ENCODE measurements at places on chromosomes 13 and 19. TPM values are rescaled to one million over a fixed set of nuclear protein-coding genes. Genes with fewer than 3 reads are reported as not detected.

GRCh38 chr19:6047256-6047655 lies 63.0 kb downstream of the RFX2 start:
- no peak for DNase-seq

Gene APOC4
- not detected for total RNA-seq

- DNase-seq: peak; percentile 23
Measured at GRCh38 chr19:28940751-28941500, 272.0 kb downstream of the UQCRFS1 start.

Gene PRRG2
- 2.8 TPM for total RNA-seq

DNA sequence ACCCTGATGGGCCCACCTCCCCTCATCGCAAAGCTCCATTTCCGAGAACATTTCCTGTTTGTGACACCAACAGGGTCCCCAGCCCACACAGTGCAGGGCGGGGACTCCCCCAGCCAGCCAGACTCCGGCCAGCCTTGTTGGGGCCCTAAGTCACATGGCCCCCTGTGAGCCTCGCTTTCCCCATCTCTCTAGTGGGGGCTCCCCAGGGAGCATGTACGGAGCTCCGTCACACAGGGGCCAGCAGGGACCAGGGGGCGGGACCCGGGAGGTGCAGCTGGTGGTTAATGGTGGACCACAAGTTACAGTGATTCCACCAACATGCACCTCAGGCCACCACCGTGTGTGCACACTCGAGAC lies 1.7 kb downstream of the TBXA2R start:
- no peak for DNase-seq

- DNase-seq: no peak
Measured at GRCh38 chr19:33024398-33024797, 40.3 kb downstream of the RHPN2 start.

Gene CDC42EP5
- 19.0 TPM for total RNA-seq

GRCh38 chr19:42115219-42115618 lies 17.0 kb downstream of the POU2F2 start:
- DNase-seq: no peak

DNA sequence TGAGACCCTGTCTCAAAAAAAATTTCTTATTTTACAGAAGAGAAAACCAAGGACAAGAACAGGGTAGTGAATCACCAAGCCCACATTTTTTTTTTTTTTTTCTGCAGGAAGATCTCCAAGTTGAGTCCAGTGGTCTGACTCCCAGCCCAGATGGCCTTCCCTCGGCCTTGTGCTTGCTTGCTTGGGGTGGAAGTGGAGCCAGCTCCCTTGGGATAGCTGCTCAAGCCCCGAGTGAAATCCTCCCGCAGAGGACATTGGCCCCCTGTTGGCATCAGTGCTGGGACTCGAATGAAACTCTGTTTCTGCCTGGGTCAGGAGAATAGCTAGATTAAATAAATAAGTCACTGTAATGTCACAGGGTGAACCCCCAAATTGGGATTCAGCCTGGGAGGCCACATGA lies 9.4 kb upstream of the NUP62 start:
- no peak for DNase-seq
